Hepatic stellate cell (primary cell): ENCODE measurements at places on chromosomes 12 and 14.

GRCh38 chr12:102425109-102426039 lies 55.0 kb downstream of the IGF1 start:
- no peak for DNase-seq

GRCh38 chr14:65877624-65878023 lies 465.1 kb downstream of the FUT8 start:
- no peak for DNase-seq

- no peak for DNase-seq
Observed at GRCh38 chr12:76990716-76991115, 74.7 kb downstream of the E2F7 start.

DNA sequence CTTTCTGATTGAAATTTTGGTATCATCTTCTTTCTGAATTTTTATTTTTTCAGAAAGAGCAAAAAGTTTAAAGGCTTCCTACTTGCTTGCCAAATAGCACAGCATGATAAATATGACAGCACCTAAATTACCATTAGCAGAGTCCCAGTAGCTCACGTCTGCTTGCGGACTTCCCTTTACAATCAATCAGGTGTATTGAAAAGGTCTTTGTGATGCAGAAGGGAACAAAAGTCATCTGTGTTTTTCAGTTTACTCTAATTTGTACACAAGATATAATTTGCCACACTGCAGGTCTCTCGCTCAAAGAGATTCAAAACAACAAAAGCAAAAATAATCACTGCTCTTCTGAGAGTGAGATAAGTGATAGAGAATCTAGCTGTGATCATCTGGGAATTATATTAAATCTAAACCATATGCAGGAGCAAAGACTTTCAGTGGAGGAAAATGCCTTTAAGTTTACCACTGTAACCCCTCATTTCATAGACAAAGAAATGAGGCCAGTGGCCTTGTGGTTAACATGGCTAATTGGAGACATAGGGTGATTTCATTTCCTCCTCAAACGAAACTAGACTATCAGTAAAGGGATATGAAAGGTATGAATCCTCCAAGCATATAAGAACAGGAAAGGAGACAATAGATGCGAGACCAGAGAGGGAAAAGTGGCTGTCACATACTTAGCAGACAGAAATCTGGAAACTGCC lies 240.8 kb upstream of the TMPO start:
- DNase-seq = no peak

DNA sequence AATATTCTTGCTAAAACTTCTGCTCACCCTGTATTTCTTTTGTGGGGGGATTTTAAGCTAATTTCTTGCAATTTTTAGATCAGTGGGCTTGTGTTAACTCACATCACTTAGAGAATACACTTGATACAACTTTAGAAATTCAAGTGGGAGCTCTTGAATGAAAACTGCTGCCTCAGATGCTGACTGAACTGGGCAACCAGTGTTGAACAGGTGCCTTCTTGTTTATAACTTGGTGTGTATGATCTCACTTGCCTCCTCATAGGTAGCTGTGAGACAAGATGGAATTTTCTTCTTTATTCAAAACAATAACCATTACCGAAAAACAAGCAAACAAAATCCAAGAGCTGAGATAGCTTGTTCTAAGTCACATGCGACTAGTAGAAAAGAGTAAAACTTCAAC lies 63.5 kb downstream of the FGD4 start:
- no peak for DNase-seq

- no peak for DNase-seq
Observed at GRCh38 chr12:65274602-65275272, 3.7 kb upstream of the MSRB3 start.

- no peak for DNase-seq
Observed at GRCh38 chr12:11812586-11813437, 163.3 kb downstream of the ETV6 start.

DNA sequence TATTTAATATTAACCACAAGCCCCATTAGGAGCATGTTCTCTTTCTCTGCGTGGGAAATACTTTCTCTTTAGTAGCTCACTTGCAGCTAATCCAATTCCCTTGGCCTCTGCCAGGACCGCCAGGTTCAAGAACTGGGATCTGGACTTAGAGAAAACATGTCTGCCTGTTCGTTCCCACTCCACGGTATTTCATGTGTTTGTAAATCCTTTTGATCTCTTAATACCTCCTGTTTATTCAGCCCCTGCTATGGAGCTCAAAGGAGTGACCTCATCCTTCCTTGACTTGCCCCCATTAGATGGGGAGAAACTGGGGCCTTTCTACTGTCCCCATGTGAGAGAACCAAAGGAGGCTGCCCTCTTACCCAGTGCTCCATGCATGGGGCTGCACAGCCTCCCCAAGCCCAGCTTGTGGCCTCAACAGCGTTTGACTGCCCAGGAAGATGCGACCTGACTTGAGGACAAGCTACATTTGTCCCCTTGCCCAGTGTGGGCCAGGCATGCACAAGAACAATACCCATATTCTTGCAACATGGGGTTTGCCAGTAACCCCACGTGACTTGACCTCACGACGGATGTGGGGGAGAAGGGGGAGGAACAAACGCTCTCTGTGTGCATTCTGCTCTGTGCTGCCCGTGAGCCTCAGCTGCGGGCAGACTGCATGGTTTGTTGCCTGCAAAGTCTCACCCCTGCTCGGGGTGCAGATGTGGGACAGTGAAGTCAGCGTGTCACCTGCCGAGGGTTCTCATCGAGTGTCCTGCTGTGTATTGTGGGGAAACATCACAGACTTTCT lies 30.3 kb downstream of the CD9 start:
- no peak for DNase-seq

DNA sequence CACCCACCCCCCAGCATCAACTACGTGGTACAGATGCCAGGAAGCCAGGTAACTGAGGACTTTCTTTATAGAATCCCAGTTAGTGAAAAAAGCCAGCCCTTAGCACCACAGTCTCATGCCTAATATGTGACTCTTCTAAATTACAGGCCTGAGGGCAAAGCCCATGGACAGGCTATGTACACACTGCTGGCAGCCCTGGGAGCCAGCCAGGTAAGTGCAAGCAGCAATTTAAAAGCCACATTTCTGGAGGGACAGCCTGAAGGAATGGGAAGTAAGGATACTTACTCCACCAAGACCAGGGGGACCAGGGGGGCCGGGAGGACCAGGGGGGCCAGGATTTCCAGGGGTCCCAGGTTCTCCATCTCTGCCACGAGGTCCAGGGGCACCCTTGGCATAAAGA lies 7.0 kb downstream of the COL2A1 start:
- DNase-seq = no peak

GRCh38 chr14:58484176-58484575 lies 56.7 kb downstream of the KIAA0586 start:
- no peak for DNase-seq

DNA sequence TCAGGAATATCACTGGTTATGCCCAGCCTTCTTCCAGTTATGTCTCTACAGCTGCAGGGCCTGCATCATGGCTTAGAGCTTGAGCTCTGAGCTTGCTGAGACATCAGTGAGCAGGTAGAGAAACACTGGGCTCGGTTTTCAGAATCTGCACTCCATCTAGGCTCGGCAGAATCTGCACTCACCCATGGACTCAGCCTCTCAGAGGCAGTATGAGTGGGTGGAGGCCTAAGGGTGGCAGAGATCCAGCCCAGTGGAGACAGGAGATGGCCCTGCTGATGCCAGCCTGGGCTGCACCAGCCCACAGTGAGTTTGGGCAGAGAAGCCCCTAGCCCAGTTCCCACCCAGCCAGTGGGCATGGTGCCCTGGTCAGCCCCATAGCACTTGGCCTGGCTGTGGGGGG lies 12.8 kb downstream of the KRT80 start:
- DNase-seq = no peak

DNA sequence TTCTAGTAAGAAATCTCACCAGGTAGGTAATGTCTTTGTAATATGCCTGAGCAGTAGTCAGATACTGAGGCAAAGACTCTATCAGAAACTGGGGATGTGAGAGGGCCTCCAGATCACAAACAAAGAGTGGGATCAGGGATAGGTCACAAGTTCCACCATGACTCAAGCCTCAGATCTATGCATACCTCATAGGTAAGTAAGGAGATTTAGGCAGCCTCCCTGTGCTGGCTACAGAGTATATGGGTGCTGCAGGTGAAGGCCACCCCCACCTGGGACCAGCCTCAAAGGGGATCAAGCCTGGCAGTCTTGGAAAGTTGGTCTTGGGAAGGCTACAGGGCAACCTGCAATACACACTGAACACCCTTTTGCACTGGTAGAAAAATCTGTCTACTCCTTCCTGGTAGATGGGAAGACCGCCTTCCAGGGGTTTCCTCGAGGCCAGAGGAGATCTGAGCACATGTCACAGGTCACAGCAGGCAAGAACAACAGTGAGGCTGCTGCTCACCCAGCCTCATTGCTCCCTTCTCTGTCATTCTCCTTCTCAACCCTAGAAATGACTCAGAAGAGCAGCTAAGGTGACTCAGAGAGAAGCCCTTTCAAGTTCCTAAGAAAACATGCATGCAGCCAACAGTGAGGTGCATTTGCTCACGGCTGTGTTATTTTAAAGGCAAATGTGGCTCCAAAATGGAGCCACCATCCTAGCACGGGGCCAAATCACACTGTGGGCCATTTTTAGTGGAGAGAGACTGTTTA lies 143.4 kb upstream of the CDKN3 start:
- DNase-seq = peak; percentile 17

- DNase-seq = peak; percentile 2
Observed at GRCh38 chr14:96582411-96582961, 80.3 kb downstream of the PAPOLA start.

GRCh38 chr12:30752255-30752654 lies 2.5 kb downstream of the CAPRIN2 start:
- no peak for DNase-seq

DNA sequence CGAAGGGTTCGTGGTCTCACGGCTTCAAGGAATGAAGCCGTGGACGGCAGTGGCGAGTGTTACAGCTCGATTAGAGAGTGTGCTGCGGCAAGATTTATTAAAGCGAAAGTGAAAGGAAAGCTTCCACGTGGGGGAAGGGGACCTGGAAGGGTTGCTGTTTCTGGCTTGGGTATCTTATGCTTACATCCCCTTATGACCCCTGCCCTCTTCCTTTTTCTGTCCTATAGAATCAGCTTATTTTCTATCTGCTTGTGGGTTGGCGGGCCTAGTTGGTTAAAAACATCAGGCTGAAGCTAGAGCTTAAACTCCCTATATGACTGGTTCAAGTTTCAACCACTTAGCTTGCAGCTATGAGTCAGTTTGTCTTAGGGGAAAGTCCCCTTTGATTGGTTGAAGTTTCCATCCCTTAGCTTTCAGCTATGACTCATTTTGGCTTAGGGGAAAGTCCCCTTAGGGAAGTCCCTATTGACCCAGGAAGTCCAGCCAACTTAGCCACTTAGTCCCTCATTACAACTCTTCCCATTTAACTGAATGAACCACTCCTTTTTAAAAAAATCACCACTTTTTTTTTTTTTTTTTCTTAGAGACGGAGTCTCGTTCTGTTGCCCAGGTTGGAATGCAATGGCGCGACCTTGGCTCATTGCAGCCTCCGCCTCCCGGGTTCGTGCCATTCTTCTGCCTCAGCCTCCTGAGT lies 1494.7 kb upstream of the TMEM132C start:
- no peak for DNase-seq

DNA sequence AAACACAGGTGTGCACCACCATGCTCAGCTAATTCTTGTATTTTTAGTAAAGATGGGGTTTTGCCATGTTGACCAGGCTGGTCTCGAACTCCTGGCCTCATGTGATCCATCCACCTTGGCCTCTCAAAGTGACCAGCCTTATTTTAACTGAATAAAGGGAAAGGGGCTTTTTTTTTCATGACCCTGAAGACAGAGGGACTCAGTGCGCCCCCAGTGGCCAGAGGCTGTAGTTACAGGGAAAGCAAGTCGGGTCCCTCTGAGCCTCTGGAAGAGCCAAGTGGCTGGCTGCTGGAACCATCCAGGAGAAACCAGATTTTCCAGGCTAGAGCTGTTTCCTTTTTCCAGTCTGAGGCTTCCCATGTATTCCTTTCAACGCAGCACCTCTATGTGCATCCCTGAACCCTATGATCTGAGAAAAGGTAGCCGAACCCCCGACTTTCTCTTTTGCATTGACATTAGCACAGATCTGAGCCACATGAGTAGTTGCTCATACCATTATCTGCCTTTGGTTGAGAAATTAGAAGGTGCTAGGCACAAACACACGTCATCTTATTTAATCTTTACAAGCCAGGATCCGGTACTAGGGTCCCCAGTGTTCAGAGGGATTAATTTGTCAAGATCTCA lies 342.7 kb downstream of the CACNA1C start:
- peak; percentile 50 for DNase-seq

DNA sequence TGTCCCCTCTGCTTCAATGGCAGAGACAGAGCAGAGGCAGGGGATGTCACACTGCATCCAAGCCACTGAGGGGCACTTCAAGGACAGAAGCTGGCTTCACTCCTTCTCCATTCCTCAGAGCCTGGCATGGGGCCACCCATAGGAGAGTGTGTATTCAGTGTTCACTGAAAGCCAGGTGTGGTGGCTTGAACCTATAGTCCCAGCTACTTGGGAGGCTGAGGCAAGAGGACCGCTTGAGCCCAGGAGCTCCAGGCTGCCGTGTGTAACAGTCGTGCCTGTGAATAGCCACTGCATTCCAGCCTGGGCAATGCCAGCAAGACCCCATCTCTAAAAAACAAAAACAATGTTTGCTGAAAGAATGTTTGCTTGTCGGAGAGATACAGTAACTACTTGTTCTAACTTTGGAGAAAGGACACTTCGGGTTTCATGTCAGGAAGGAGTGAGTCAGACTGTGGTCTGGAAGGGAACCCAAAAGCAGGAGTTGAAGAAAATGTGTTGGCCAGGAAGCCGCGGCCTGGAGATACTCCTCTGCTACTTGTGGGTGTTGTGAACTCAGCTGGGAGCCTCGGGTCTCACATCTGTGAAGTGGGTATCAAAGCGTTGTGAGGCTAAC lies 43.4 kb downstream of the ELK3 start:
- peak; percentile 92 for DNase-seq

- no peak for DNase-seq
Observed at GRCh38 chr12:115828168-115828567, 449.3 kb downstream of the MED13L start.

- no peak for DNase-seq
Observed at GRCh38 chr12:123109319-123109772, 41.5 kb downstream of the PITPNM2 start.

- DNase-seq = no peak
Observed at GRCh38 chr14:69827560-69827959, 30.5 kb upstream of the SLC10A1 start.

- no peak for DNase-seq
Observed at GRCh38 chr12:88615490-88615889, 35.2 kb upstream of the KITLG start.

DNA sequence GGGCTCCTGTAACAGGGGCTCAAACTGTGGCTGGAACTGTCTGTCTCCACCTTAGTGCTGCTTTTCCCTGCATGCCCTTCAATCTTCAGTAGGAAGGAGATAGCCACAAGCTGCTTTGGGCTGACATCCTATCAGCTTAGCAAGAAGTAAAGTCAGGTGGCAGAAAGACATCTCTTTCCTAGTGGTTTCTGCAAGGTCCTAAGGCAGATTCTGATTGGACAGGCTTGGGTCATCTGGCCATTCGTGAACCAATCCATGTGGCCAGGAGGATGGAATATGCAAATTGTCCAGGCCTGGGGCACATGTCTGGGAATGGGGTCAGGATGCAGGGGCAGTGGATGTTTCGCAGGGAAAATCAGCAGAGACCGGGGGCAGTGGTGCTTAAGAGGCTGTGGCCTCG lies 5.2 kb downstream of the RITA1 start:
- peak; percentile 40 for DNase-seq

- DNase-seq = peak; percentile 61
Observed at GRCh38 chr14:60090864-60091519, 731 bp upstream of the PCNX4 start.

GRCh38 chr12:93415723-93416464 lies 25.9 kb downstream of the UBE2N start:
- no peak for DNase-seq
